Stimulated activated CD4-positive, alpha-beta T cell treated with anti-CD3 and anti-CD28 coated beads, Interleukin-4, amount 100 ng/mL, for 4 hours (primary cell): ENCODE measurements at places on chromosomes 4 and X.

GRCh38 chr4:155307731-155308277, 69.0 kb downstream of the MAP9 start:
- DNase-seq: no peak

- DNase-seq: no peak
Observed at GRCh38 chrX:12958059-12958458, 16.9 kb upstream of the TMSB4X start.

GRCh38 chr4:132313852-132314251, 835.2 kb upstream of the PCDH10 start:
- DNase-seq: no peak

GRCh38 chrX:44011506-44011905, 38.3 kb upstream of the NDP start:
- DNase-seq: no peak

GRCh38 chr4:105970371-105970770, 75.1 kb downstream of the NPNT start:
- no peak for DNase-seq

DNA sequence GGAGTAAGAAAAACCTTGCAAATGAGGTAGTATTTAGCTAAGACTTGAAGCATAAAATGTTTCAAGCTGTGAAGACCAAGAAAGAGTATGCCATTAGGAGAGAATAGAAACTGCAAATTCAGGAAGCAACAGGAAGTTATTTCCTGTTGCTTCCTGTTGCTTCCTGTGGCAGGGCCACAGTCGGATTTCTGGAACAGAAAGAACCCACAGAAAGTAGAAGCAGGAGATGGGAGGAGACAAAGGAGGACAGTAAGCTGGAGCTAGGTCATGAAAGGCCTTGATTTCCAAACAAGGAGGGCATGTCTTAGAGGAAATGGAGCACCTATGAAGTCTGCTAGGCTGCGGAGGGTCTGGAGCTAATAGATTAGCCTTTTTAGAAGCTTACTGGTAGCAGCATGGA, 17.2 kb downstream of the ASB11 start:
- no peak for DNase-seq

- no peak for DNase-seq
Observed at GRCh38 chrX:110425222-110426154, 66.8 kb downstream of the RTL9 start.

- DNase-seq: no peak
Observed at GRCh38 chr4:188190461-188190860, 51.2 kb downstream of the TRIML1 start.
